ENCODE measurements at places on chromosomes 6 and 20.

GRCh38 chr6:167152862-167153261, 4.9 kb downstream of the GPR31 start:
- peak; percentile 36 for DNase-seq

GRCh38 chr20:38725931-38726803, 1.9 kb downstream of the SLC32A1 start:
- no peak for DNase-seq

DNA sequence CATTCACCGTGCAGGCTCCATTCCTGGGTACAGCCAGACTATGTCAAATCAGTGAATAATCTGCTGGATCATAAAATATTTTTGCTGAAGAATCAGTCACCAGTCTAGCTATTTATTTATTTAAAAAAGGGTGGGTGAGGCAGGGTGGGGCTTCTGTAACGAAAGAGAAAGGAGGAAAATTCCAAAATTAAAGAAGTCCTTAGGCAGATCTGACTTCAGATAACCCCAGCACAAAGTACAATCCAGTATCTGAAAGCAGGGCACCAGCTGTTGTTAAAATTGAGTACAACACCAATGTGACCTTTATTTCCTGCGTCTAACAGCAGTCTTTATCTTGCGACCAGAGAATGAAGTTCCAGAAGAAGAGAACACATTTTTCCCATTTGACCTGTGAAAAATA, 15.7 kb downstream of the FAM8A1 start:
- DNase-seq, result no peak

- DNase-seq, result no peak
Measured at GRCh38 chr6:12311106-12311505, 20.9 kb downstream of the EDN1 start.

- DNase-seq, result no peak
Measured at GRCh38 chr6:16837217-16837972, 76.1 kb upstream of the ATXN1 start.

DNA sequence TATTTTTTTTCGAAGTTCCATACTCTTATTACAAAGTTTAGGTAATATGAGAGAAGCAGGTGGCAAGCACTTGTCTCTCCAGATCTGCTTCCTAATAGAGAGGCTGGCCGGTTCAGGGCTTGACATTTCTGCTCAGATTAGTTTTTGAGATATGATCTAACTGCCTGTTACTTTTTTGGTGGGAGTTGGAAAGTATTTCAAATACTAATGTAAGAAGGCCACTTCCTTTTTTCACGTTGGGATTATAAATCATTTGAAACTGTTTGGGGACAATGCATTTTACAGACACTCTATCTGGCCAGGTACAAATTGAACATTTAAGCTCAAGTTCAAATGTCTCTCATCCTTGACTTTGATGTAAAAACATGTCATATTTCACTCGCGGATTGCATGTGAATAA, 222.1 kb upstream of the SULF2 start:
- DNase-seq, result no peak

DNA sequence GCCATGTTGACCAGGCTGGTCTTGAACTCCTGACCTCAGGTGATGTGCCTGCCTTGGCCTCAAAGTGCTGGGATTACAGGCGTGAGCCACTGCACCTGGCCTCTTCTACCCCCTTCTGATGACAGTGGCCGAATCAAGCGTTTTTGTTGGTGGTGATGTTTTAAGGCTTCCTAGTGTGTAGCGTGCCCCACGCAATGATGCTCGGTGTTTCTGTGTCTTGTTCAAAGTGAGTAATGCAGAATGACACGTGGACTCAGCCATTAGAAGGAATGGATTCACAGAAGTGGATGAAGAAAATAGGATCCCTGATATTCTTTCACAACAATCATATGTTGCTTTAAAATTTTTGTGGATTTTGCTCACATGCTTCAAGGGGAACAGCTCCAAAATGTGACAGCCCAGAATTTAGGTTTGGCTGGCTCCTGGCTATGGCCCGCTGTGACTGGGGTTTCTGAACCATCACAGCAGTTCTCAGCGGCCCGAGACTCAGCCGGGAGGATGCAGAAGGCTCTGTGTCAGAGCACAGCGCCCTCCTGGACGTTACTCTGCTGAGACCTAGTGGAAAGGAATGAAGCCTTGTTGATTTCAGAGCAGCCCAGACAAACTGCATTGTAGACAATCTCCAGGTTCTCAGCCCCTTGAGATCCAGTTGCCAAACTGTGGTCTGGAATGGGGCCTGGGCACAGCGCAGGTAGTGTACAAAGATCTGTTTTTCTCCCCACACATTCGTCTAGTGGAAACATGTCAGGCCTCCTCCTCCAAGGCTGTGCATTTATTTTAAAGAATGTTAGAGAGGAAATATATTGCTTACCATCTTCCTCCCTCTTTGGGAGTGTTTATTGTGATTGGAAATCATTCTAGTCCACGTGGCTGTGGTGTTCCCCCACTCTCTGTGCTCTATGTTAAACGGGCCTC, 57.6 kb upstream of the TIAM2 start:
- DNase-seq, result no peak

GRCh38 chr6:156396068-156396771, 381.0 kb upstream of the ARID1B start:
- DNase-seq, result peak; percentile 51

DNA sequence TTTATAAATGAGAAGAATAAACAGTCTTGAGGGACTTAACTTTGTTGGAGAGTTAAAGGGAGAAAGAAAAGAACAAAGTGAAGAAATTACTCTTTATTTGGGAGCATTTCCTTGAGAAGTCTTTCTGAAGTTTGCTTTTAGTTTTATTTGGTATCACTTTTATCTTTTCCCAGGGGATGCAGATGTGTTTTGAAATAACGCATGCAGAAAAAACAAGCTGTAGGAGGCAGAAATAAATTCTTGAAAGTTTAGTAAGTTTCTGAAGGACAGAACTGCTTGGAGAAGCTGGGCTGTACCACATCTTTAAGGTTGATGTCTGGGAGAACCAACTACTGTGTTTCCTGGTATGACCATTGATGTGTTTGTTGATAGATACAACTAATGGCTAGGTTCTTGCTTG, 75.0 kb downstream of the PLCB4 start:
- no peak for DNase-seq

- no peak for DNase-seq
Measured at GRCh38 chr6:154919806-154920205, 75.3 kb upstream of the TIAM2 start.

- no peak for DNase-seq
Measured at GRCh38 chr20:63025534-63026331, 19.0 kb upstream of the BHLHE23 start.

GRCh38 chr6:170092826-170093225, 198.1 kb downstream of the DLL1 start:
- DNase-seq, result no peak

- no peak for DNase-seq
Measured at GRCh38 chr6:168607272-168608112, 166.5 kb downstream of the SMOC2 start.

DNA sequence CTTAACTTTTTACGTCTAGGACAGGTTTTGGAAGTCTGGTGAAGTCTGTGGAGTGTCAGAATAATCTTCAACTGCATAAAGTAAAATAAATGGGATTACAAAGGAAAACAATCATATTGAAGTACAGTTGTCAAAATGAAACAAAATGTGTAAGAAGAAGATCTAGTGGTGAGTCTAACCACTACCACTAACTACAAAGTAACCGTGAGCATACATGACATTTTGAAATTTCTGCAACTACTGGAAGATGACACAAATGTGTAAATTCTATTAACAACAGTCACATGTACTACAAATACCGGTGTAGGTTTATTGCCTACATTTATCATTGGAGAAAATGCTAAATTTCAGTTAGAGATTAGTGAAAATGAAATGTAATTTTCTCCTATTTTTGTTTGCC, 29.7 kb downstream of the VPS52 start:
- no peak for DNase-seq

GRCh38 chr20:17097603-17098002, 129.2 kb upstream of the PCSK2 start:
- no peak for DNase-seq

GRCh38 chr20:8330319-8330784, 198.3 kb downstream of the PLCB1 start:
- no peak for DNase-seq

- no peak for DNase-seq
Measured at GRCh38 chr6:317448-318144, 25.3 kb downstream of the DUSP22 start.

- no peak for DNase-seq
Measured at GRCh38 chr6:41040940-41041536, 1.2 kb upstream of the TSPO2 start.

DNA sequence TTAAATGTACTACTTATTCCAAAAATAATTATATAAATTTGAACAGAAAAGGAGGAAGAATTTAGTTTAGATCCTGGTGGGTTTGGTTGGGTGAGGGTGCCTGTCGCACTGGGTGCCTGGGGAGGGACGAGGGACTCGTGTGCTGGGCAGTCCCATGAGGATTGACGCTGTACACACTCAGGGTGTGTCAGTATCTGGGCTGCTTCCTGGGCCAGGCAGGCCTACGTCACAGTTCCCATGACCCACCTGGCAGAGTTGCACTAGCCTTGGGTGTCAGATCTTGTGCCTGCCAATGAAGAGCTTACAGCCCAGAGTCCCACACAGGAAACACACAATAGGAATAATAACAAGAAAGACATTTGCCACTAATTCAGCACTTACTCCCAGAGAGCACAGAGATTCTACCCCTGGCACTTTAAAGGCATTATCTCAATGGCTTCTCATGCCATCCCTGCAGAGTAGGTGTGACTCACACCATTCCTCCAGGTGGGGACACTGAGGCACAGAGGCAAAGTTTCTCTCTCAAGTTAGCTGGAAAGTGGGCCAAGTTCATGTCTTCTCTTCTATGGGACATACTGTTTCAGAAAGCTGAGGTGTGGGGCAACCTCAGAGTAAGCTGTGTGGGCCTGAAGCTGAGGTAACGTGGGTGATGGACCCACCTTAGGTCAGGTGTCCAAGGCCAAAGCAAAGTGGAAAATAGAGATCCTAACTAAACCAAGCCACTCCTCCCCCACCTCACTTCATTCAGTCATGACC, 1.3 kb upstream of the SDCBP2 start:
- peak; percentile 63 for DNase-seq

- DNase-seq, result no peak
Measured at GRCh38 chr6:169231790-169232506, 21.7 kb downstream of the THBS2 start.

DNA sequence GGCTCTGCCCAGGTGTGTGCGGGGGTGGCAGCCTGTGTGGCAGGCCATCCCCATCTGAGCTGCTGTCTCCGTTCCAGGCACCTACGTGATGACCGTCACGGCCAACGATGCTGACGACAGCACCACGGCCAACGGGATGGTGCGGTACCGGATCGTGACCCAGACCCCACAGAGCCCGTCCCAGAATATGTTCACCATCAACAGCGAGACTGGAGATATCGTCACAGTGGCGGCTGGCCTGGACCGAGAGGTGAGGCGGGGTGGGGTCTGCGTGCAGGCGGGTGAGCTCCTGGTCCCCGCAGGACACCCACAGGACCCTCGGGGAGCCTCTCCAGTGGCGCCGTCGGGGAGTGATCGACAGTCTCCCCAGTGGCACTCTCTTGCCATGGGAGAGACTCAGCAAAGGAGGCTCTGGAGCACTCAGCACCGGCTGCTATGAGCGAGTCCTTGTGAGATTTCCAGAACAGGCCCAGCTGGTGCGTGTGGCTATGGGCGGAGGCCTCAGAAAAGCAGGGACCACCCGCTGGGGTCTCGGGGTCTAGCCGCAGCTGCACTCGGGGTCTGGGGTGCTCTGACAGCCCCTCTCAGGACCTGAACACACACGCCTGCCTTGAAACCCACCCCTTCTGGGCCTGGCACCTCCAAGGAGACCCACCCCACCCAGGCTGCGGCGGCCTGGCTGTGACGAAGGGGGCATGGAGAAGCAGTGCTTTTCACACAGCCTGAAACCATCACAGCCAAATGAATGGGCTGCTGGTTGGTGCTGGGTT, 191.8 kb downstream of the TAF4 start:
- DNase-seq, result no peak

DNA sequence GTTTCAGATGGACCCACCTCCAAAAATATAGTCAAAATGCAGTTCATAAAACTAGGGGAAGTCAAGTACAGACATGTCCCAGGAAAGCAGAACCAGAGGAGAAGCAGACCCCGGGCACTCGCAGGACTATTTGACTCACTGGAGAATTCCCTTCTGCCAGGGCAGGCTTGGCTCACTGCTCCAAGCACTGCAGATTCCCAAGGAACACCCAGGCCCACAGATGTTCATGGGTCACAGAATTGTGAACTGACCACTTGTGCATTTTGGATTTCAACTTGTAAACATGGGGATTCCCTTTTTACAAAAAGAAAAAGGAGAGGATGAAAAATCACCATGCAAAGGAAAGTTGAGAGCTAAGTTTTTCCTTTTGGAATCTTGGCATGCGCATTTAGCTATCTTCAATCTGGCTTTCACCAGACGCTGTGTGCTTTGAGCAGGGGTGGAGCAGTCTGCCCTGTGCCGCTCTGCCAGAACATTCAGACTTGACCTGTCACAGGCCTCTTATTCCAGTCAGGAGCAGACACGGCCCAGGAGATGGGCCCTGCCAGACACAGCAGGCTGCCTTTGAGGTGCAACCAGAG, 237.5 kb upstream of the TAB2 start:
- DNase-seq, result no peak

DNA sequence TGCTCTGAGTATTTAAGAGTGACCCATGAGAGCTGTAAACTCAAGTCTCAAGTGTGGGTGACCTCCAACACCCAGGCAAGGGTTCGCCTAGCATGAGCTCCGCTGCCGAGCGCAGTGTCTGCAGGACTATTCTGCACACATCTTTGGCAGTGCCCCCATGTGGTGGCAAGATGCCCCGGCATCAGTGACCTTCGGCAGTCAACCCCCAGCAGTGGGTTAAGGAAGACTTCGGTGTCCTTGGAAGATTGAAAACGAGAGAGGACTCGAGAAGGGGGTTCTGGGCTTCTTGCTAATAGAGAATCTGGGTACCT, 43.1 kb downstream of the RBM38 start:
- no peak for DNase-seq

GRCh38 chr6:164570801-164571200, 738.6 kb downstream of the C6orf118 start:
- no peak for DNase-seq

GRCh38 chr6:113466526-113466925, 390.6 kb upstream of the MARCKS start:
- DNase-seq, result no peak

DNA sequence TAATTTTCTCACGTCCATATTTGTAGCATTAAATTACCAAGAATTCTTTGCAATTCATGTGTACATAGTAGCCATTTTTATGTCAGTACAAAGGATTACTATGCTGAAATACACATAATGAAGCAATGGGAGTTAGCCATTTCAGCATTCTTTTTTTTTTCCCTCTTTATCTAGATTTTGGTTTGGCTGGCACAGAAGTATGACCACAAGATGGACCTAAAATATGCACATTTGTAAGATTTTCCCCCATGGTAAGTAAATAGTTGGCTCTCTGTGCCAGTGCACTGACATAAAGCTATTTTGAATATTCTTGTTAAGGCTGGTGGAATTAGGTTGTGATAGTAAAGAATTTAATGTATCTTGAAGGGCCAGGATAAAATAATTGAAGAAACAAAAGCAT, 486.1 kb upstream of the BTBD3 start:
- no peak for DNase-seq

GRCh38 chr6:105153676-105154075, 26.1 kb downstream of the POPDC3 start:
- no peak for DNase-seq

GRCh38 chr6:327538-328116, 35.3 kb downstream of the DUSP22 start:
- DNase-seq, result no peak

All from CD4-positive, alpha-beta T cell treated with Interferon alpha-2 for 1 hour (primary cell).